Stimulated activated CD4-positive, alpha-beta T cell treated with anti-CD3 and anti-CD28 coated beads, TNF-alpha, amount 100 ng/mL, for 1 hour (primary cell): ENCODE measurements at places on chromosomes 1 and 21.
A peak's percentile ranks its signal among the peaks of the same experiment; 100 is the strongest.

- DNase-seq = no peak
Observed at GRCh38 chr1:215529571-215529970, 37.5 kb upstream of the KCTD3 start.

DNA sequence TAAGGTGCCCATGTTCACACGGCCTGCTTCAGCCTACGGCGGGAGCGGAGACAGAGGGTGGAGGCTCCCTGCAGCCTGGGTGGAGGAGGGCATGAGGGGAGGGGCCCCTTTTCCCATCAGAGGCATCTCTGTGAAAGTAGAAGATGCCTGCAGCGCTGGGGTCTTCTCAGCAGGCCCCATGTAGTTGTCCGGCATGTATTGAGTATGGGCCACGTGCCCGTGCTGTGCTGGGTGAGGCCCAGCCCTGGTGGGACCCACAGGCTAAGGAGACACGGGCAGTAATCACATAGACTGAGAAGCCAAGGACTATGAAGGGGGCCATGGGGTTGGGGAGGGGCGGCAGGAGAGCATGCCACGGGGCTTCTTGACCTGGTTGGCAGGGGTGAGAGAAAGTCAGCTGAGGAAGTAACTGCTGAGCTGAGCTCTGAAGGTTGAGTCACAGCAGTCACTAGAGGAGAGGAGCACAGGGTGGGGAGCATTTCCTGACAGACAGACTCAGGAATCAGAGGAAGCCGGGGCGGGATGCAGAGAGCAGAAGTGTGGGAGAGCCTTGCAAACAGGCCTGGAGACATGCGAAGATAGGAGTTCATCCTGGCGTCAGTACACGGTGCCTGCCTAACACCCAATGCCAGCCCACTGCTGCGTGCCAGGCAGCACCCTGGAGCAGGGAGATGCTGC lies 21.6 kb downstream of the PSEN2 start:
- DNase-seq = no peak

DNA sequence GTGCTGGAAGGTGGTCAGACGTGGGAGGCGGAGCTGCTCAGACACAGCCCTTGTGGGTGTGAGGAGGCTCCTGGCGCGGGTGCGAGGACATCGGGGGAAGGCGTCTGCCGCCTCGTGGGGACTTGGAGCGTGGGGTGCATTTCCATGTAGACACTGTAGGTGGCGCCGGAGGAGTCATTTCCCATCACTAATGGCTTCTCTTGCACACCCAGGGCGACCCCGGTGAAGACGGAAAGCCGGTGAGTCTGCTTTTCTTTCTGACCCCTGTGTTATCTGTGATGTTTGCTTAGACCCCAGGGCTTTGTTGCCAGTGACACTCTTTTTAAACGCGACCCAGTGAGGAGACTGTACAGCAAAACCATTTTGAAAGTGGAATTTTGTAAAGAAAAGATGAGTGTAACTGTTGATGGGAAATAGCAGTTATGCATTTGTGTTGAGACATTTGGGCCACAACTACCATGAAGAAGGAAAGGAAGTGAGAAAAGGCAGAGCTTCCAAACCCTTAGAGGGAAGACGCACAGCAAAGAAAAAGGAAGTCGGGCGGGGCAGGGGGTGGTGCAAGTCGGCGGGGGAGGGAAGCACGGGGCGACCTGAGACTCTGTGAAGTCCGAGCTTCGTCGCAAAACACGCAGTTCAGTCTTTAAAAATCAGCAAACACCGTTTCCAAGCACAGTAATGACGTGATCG lies 64.0 kb downstream of the SLC19A1 start:
- DNase-seq = peak; percentile 64

DNA sequence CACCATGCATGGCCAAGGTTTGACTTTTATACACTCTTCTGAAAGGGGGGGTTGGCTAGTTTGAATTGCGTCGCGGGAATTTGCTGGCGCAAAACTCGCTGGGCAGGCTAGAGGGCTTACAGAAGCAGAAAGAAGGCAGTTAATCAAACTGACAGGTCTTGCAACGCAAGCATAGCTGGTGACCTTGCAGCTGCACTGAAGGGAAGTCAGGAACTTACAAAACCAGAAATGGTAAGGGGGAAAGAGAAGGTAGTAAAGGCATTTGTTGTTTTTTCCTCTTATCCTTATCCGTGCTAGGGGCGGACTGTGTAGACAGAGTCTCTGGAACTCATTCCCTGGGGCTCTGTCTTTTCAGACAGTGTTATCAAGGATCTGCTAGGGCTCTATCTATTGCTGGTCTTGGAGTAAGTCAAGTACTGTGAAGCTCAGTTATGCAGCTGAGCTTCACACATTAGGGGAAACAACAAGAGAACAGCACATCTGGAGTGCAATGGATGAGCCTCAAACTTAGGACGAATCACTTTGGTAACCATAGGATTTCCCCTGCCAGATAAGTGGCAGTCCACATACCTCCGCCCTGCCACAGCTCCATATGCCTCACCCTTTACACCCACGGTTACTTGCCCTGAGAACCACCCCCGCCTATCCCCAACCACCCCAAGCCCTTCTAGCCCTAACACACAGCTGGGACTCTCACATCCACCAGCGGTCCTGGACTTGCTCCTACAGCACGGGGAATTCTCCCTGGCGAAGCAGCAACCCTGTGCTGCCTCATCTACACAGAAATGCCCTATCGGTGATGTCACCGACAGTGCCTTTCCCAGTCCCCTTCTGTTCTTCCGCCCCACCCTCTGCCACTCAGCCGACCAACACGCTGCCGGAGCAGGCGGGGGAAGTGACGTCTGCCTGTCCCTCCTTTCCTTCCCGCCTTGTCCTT lies 251.4 kb downstream of the FAM72C start:
- no peak for DNase-seq

- DNase-seq = no peak
Observed at GRCh38 chr1:70745199-70745598, 302.4 kb downstream of the PTGER3 start.

DNA sequence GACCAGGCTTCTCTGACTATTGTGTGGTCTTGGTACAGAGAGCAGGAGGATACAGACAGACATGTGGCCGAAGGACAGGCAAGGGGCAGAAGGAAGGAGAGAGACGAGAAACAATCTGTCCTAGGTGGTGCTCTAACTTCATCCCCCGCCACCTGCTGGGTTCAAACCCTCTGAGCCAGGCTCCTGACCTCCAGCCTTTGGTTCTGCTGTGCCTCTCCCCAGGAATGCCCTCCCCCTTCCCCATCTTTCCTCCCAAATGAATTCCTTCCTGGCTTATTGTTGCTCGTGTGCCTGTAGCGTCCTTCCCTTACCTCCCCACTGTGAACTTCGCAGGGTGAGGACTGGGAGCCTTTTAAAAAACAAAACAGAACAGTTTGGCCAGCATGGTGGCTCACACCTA lies 5.4 kb downstream of the TCEA3 start:
- no peak for DNase-seq

DNA sequence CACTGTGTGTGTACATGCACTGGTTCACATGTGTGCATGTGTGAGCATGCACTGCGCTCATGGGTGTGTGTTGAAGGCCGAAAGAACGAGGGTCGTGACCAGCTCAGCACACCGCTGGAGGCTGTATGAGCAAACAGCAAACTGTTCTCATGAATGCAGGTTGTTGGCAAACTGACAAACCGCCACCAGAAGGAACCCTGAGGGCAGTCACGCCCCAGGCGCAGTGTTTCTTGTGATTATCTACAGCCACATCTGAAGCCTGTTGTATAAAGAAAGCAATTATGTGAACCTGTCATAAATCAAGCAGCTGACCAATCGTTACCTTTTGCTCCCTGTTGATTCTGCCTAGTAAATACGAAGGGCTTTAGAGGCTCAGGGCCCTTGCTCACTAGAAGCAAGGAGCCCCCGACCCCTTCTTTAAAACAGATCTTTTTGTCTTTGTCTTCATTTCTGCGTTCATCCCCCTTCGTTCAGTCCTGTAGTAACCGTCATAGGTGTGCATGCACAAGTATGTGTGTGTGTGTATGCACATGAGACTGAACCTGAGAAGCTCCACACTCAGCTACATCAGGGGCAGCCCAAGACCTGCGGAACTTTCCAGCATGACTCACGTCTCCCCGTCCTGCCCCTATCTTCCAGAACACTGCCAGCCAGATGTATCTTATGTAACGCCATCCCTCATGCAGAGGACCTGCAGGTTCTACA lies 16.8 kb upstream of the RIPK4 start:
- DNase-seq = no peak

DNA sequence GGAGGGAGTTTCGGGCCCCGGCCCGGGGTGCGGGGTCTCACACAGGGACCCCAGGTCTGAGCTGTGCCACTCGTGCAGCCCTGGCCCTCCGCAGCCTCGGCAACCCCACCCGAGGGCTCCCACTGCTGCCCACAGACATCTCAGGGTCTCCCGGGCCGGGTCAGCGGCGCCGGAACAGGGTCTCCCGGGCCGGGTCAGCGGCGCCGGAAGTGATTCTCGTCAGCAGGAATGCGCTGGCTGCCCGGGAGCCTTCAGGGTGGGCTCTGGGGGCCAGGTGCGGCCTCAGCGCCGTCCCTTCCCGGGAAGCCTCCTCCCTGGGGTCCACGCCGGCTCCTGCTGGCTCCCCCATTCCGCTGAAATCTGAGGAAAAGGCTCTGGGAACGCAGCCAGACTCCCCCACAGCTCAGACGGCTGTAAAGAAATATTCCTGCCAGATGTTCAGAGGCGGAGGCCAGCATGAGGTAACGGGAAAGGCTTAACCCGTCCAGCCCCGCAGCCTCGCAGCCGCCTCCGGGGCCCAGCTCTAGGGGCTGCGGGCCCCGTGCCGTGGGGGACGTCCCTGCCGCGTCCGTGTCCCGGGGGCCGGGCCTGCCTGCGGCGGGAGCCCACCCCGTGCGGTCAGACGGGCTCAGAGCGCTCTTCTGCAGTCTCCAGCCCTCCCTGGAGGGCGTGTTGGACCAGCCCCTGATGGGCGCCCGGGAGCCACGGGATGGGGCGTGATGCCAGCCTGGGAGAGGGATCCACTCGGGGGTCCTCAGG lies 8.7 kb upstream of the COL6A1 start:
- no peak for DNase-seq

DNA sequence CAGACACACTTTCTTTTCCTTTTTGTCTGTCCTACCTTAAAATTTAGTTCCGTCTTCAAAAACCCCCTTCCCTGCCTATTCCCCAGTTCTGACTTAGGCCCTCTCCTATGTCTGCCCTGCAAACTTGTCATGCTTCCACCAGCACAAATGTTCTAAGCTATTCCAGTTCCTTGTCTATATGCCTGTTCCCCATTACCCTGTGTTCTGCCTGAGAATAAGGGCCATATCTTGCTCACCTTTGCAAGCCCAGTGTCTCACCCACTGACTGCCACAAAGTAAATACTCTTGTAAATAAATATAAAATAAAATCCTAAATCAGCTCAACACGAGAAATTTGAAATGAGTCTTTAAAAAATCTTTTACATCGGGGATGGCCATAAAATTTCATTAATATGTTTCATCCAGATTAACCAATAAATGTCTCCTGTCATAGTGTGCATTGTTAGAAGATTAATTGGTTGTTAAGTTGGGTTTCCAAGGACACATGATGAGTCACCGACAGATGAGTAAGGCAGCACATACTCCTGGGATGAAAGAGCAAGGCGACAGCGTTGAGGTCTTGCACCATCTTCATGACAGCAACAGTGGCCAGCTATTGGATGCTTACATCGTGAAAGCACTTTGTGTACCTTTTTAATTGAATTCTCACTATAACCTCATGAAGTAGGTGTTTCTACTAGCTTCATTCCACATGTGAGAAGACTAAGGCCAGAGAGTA lies 92.6 kb upstream of the NGF start:
- DNase-seq = no peak

- DNase-seq = peak; percentile 41
Observed at GRCh38 chr1:243254233-243254926, 701 bp downstream of the CEP170 start.

DNA sequence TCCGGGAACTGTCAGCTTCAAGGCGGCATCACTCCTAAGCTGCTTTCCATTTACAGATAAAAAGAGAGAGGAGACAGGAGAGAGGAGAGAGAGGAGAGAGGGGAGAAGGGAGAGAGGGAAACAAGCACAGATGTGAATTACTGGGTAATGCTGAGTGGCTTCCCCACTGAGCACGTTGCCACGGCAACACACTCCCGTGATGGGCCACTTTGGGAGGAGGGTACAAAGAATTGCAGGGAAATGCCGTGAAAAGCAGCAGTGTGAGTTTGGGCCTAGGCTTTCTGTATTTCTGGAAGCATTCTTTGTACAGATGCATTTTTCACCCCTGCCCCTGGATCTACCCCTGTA lies 128.0 kb upstream of the IRF2BP2 start:
- DNase-seq = no peak

- no peak for DNase-seq
Observed at GRCh38 chr1:219227360-219228057, 53.8 kb downstream of the LYPLAL1 start.

GRCh38 chr1:207872621-207873020 lies 38.3 kb downstream of the CD34 start:
- no peak for DNase-seq

- no peak for DNase-seq
Observed at GRCh38 chr21:41792711-41793110, 25.9 kb upstream of the RIPK4 start.

DNA sequence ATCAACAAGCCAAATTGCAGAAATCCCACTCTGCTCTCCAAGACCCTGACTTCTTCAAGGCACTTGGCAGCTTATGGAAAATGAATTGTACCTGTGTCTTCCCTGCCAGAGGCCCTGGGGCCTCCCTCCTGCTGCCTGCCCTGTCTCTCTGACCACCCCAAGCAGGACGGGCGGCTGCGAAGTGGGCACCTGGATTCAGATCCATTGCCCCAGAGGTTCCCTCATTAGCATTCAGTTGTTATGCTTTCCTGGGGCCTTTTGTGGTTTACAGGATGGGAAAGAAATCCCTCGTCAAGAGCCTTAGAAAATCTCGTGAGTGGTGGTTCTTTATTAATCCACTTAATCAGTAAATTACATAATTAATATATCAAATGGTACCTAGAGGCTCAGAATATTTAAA lies 179.3 kb downstream of the TNR start:
- no peak for DNase-seq

DNA sequence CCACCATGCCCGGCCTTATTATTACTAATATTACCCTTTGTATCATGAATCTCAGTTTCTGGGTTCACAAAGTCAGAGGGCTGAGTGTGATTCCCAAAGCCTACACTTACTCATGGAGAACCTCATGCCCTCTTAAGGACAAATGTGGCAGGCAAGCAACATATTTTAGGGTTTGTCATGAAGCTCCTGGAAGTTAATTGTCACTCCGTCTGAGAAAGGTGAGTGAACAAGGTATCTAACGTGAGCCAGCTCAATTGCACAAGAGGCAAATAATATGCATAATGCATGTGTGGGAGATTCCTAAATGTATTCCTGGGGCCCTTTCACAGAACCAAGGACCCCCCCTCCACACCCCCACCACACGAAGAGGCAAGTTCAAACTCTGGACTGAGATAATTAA lies 10.1 kb upstream of the TIAM1 start:
- DNase-seq = no peak

DNA sequence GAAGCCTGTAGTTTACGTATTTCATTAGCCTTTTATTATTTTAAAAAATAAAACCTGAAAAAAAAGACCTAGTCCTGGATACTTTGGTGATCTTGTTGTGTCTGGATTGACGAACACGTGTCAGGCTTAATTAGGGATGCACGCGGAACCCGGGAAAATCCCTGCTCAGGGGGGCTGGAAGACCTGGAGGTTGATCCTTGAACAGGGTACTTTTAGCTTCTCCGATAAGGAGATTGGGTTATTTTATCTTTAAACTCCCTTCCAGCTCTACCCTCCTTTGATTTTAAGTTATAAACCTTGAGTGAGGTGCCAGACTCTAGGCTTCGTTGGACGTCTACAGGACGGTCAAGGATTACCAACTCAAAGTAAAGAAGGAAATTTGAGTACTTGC lies 552 bp upstream of the ZNF691 start:
- DNase-seq = no peak
